NCI-H1930 (cell line): ENCODE measurements at places on chromosomes 3 and 15.
A peak's percentile ranks its signal among the peaks of the same experiment; 100 is the strongest.

- no peak for DNase-seq
Measured at GRCh38 chr3:194315965-194316361, 35.2 kb downstream of the CPN2 start.

- DNase-seq, result peak; percentile 28
Measured at GRCh38 chr3:185733980-185734724, 90.7 kb downstream of the IGF2BP2 start.

GRCh38 chr3:127115691-127116351 is 77.1 kb upstream of the PRR23E start:
- no peak for DNase-seq

DNA sequence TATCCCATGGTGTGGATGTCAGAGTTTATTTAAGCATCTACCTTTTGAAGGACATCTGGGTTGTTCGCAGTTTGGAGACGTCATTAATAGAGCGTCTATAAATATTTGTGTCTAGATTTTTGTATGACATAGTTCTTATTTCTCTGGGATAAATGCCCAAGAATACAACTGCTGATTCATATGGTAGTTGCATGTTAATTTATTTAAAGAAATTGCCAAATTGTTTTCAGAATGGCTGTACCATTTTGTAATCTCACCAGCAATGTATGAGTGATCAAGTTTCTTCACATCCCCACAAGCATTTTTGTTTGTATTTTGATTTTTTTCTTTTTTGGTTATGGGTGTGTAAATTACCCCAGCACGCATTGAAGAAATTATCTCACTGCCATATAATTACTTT is 656.9 kb downstream of the NTRK3 start:
- DNase-seq, result no peak

DNA sequence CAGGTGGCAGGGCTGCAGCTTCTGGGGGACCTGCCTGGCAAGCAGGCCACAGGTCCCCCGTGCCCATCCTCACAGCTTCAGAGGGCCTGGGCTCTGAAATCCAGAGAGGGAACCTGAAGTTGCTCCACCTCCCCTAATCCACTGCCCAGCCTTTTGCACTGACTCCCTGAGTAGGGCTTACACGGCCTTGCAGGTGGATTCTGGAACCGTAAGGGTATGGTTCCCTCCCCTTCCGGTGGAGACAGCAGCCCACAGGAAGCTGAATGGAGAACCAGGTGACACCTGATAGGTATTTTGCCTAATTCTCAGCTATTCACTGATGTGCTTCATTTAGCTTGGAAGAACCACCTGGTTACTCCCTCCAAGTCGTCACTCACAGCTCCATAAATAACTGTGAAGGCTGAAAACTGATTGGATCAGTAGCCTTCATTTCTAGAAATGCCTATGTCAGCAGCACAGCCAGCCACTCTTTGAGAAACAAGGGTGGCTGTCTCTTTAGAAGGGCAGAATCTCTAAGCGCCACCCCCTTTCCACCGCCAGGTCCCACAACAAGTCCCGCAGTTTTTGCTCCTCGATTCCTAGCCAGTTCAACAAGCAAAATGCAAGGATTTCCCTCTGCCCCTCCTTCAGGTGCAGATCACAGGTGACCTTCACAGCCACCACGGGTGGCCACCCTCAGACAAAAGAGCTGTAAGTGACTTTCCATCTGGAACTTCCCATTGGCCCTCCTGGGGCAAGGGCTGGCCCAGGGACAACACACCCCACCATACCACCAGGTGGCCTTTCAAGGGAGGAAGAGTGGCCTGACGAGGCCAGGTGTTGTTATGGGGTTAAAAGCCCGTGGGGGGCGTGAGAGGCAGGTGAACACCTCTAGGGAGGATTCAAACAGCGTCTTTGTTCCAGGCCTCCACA is 112.9 kb downstream of the SEC22A start:
- DNase-seq, result no peak

GRCh38 chr3:158711886-158712285 is 20.4 kb downstream of the RARRES1 start:
- DNase-seq, result no peak

GRCh38 chr3:147191795-147192385 is 214.5 kb downstream of the ZIC4 start:
- no peak for DNase-seq

DNA sequence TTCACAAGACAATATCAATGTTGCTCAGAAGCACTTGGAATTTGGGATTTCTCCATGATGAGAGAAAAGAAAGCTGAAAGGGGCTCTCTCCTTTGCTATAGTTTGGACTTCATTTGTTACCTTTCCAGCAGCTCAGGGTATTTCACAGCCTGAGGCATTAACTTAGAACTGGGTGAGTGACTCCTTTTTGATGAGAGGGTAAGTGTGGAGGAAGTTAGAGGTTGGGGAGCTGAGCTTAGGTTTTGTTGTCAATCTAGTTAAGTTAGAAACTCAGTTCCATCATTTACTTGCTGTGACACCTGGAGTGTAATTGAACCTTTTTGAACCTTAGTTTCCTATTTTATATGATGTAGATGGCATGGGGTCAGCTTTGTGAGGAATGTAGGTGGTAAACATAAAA is 359.1 kb downstream of the PDCD6IP start:
- no peak for DNase-seq

- no peak for DNase-seq
Measured at GRCh38 chr3:17473761-17474160, 268.7 kb downstream of the TBC1D5 start.

- no peak for DNase-seq
Measured at GRCh38 chr3:38043486-38043885, 4.5 kb downstream of the DLEC1 start.

DNA sequence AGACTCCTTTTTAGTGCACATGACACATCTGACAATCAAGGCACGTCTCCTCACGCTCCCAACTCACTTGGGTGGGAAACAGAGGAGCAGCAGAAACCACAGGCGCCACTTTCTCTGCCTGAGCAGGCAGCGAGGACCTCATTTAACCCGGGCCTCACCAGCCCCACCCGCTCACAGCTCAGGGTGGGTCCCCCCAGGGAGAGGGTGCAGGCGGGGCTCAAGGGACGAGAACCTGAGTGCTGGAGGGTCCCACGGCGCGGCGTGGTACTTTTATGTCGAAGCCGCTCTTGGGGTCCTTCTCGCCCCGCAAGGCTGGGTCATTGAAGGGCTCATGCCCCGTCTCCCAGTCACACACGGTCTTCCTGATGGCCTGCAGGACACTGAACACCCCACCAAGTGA is 62.6 kb downstream of the CYFIP1 start:
- DNase-seq, result no peak

- no peak for DNase-seq
Measured at GRCh38 chr3:127658234-127658633, 14.5 kb upstream of the ABTB1 start.

GRCh38 chr3:193991666-193992424 is 144.1 kb upstream of the HES1 start:
- no peak for DNase-seq

- no peak for DNase-seq
Measured at GRCh38 chr15:77014132-77015081, 19.5 kb downstream of the PSTPIP1 start.

DNA sequence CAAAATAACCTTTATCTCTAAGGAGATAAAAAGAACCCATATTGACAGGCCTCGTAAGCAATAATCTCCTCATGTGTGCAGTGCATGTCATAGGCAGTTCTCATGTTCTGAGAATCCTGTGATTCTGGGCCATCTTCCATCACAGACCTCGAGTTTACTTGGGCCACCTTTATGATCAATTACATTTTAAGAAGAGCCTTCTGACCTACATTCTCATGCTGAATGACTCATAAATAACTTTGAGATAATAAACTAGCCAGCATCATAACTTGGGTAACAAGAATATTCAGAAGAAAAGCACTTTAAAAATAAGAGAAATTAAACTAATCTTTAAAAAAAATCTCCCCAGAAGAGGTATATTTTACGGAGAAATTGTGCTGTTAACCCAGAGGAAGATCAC is 310.7 kb upstream of the ZNF717 start:
- DNase-seq, result no peak

DNA sequence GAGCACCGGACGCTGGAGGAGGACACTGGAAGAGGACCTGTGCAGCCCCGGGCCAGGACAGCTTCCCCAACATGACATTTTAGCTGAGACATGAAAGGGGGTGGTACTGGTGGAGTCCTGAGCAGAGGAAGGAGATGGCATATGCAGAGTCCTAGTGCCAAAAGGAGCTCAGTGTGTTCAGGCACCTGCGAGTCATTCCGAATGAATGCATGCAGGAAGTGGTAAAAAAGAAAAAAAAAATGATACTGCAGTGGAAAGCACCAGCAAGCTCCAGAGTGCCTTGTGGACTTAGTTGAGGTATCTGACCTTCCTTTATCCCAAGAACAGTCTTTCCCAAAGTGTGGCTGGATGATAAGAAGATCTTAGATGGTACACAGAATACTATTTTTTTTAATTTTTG is 6.6 kb upstream of the ZNF148 start:
- no peak for DNase-seq

GRCh38 chr3:124250053-124250452 is 258.1 kb upstream of the ROPN1 start:
- DNase-seq, result no peak

DNA sequence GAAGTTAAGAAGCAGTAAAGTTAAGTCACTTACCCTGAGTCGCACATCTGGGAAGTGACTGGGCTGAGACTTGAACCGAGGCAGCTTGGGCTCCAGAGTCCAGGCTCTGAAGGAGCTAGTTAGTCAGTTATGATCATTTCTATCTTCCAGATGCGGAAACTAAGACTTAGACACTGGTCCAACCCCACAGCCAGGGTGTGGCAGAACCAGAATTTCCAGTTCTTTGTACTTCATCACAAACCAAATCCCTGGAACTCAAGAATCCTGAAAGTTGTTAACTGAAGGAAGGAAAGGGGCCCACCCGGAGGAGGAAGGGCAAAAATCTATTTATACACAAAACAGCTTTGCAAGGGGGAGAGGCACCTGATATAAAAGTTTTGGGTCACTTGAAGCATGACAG is 389.9 kb downstream of the SHQ1 start:
- no peak for DNase-seq

DNA sequence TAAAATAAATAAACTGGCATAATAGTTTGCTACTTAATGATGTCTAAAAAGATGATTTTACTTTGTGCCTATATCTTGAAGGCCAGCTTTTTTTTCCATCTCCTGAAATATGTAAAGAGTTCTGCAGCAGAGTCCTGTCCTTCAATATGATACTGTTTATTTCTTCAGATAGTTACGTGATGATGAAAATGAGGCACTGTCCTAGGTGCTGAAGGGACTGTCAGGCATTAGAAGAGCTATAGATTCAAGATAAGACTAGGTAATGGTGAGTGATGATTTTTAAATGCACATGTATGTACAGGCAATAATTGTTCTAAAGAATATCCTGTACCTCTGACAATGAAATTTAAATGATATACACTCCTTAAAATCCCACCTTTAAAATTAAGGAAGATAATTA is 326.9 kb upstream of the DNAJC19 start:
- DNase-seq, result no peak
